ENCODE measurements at places on chromosomes 1 and 21.

DNA sequence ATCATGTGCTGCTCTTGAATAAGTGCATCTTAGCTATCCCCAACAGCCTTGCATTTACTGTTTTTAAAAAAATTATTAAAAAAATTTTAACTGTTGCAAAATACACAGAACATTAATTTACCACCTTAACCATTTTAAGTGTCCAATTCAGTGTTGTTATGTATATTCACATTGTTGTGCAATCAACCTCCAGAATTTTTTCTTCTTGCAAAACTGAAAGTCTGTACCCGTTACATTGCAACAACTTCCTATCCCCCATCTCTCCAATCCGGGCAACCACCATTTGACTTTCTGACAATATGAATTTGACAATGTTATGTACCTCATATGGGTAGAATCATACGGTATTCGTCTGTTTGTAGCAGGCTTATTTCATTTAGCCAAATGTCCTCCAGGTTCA, 83.1 kb downstream of the FMN2 start:
- DNase-seq: no peak

DNA sequence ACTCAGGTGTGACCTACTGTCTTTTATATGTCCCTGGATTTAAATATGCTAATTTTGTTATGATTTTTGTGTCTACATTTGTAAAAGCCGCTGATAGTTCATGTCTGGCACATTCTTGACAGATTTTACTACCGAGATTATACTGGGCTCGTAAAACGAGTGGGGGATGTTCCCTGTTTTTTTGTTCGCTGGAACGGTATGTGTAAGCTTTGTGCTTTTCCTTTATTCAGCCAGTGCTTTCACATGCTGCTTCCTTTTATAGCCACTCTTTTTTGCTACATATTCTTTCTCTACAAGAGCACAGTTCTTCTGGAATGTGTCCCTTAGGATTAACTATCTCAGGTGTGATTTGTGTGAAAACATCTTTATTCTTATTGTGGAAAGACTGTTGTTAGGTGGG, 46.6 kb downstream of the ADARB1 start:
- DNase-seq: no peak

DNA sequence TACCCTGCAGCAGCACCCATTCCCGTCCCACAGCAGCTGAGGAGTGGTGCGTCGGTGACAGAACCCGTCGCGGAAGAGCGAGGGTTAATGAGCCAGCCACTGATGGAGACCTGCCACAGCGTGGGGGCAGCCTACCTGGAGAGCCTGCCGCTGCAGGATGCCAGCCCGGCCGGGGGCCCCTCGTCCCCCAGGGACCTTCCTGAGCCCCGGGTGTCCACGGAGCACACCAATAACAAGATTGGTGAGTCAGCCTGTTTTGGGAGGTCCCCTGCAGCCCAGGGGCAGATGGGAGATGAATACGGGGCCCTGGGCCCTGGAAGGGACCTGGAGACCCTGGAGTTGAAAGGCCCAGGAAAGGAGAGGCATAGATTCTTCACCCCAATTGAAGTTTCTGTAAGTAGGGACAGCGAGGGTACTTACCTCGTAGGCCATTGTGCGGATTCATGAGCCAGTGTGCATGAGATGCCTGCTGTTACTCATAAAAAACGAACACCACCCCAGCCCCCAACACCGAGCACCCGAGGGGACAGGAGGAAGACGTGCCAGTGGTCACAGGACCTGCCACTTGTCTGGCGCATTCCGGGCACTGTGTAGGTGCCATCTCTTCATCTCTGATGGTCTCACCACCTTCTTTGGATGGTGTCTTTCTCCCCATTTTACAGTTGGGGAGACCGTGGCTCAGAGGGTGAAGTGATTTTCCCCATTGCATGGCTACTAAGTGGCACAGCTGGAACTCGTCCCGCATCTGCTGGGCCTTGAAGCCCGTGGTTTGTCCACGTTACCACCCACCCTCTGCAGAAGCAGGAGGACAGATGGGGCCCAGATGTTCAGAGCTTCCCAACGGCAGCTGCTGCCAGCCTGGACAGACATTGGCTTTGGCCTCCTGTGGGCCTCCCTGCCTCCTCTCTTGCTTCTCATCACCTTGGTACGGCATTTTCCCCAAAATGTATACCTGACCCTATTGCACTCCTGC, 28.3 kb upstream of the TNFRSF1B start:
- DNase-seq: no peak

DNA sequence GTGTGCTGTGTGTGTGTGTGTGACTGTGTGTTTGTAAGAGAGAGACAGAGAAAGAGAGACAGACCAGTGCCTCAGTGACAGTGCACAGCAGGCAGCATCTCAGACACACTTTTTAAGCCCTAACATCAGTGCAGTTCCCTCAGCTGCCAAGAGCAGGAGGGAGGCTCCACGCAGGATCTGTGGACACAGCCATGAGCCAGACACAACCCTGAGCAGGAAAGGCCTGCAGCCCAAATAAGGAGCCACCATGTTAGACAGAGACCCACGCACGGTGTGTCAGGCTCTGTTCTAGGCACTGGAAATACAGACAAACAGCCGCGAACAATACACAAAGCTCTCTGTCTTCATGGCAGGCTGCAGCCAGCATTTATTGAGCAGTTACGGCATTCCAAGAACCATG, 445.5 kb downstream of the MATN1 start:
- DNase-seq: no peak

GRCh38 chr1:114342376-114342775, 168.6 kb downstream of the TRIM33 start:
- peak; percentile 76 for DNase-seq

GRCh38 chr1:90349510-90349909, 354.6 kb downstream of the ZNF326 start:
- no peak for DNase-seq

- DNase-seq: no peak
These were observed 30.9 kb downstream of the PADI4 start for GRCh38 chr1:17338706-17339493.

GRCh38 chr1:24742090-24742938, 2.9 kb upstream of the CLIC4 start:
- DNase-seq: no peak

DNA sequence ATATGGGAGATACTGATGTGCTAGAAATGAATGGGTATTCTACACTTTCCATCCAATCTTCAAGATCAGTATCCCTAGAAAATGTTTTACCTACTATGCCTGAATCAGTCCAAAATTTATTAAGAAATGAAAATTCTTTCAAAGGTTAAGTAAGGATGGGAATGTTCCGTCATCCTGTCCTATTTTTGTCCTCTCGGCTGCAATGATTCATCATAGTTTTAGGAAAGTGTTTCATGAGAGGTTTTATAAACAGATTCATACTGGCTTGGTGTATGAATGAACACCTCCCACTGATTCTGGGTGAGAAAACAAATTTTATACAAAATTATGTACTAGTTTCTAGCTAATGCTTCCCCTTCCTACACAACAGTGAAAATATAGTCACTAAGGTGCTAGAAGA, 504.6 kb upstream of the NR5A2 start:
- no peak for DNase-seq

DNA sequence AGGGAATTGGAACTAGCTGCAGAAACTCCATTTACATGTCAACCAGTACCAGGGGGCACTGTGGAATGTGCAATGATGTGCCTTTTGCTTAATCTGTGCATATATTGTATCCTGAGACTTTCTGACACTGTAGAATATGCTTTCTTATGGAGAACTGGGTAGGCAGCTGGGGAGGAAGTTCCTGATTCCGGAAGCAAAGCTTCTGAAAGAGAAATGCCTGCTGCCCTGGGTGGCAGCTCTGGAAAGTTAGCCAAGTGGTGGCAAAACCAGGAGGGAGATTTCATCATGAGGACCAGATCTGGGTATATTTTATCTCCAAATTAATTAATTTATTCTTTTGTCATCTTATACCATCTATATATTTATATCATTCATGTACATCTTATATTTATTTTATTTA, 116.7 kb downstream of the XCL2 start:
- DNase-seq: no peak

GRCh38 chr1:48470481-48470855, 1.5 kb downstream of the SPATA6 start:
- DNase-seq: no peak

- DNase-seq: no peak
These were observed 27.7 kb downstream of the TRIM11 start for GRCh38 chr1:228378873-228379460.

DNA sequence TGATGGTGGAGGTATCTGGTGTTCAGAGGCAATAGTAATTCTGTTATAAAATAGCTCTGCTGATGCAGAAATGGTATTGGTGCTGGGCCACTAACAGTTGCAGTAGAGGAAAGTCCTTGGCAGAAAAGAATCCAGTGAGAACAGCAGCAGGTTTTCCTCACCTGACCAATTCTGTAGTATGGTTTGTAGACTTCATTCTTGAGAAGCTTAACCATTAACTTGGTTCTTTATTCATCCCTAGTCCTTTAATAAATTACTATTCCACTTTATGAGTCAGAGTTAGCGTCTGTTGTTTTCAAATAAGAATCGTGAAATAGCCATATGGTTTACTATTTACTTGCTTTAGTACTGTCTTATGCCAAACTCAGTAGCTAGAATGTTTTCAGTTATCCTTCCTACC, 128.5 kb upstream of the SERTAD4 start:
- DNase-seq: no peak

DNA sequence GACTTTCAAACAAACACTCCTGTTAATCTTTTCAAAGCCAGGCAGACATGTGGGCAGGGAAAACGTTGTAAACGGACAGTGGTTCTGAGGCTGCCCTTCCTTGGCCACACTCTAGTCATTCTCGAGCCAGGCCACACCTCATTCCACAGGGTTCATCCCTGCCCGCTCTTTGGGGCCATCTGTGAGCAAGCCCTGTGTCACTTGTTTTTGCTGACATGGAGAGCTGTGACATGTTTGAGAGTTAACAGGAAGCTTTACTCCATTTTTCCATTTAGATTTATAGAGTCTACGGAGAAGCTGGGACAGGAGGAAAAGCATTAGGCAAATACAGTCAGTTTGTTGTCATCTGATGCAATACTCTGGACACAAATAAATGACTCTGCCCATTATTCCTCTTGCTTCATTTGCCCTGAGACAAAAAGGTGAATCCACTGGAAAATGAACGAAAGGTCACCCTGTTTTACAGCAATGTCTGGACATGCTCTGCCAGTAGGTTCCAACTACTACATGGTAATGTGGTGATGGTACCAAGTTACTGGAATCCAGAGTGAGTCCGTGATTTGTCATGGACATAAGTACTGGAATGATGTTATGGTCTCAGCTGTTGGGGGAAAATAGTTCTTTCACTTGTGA, 126.9 kb downstream of the CLIC6 start:
- DNase-seq: no peak

- no peak for DNase-seq
These were observed 31.2 kb upstream of the CSF3R start for GRCh38 chr1:36513676-36514473.

- no peak for DNase-seq
These were observed 49.9 kb downstream of the COL6A1 start for GRCh38 chr21:46031484-46031883.
